ENCODE measurements at places on chromosomes 7 and 10.

- peak; percentile 88 for DNase-seq
Observed at GRCh38 chr7:43108255-43109011, 4.0 kb upstream of the HECW1 start.

GRCh38 chr10:114029655-114030054, 14.0 kb upstream of the ADRB1 start:
- DNase-seq, result no peak

DNA sequence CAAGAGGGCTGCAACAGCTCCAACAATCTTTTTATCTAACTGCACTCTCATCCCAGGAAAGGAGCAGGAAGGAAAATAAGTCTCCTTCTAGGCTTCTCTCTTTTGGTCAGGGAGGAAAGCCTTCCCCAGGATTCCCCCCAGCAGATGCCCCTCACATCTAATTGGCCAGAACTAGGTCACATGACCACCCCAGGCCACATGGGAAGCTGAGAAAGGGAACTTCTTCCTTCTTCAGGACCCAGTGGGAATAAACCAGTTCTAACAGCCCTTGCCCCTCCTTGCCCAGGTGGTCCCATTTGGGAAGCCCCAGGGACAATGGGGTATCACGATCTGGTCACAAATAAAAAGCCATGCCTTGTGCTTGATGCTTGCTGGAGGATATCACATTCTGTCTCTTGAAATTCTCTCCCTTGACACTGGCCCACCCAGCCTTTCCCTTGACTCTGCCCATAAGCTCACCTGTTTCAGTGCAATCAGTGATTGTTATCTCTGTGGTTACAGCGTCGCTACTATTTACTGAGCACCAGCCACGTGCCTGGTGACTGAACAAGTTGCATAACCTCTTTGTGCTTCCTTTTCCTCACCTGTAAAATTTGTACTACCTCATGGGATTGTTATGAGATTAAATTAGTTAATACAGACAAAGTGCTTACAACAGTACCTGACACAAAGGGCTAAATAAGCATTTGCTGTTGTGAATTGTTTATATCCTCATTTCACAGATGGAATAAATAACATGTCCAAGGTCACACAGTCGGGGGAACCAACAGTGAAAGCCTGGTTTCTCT, 9.0 kb upstream of the TACR2 start:
- no peak for DNase-seq

DNA sequence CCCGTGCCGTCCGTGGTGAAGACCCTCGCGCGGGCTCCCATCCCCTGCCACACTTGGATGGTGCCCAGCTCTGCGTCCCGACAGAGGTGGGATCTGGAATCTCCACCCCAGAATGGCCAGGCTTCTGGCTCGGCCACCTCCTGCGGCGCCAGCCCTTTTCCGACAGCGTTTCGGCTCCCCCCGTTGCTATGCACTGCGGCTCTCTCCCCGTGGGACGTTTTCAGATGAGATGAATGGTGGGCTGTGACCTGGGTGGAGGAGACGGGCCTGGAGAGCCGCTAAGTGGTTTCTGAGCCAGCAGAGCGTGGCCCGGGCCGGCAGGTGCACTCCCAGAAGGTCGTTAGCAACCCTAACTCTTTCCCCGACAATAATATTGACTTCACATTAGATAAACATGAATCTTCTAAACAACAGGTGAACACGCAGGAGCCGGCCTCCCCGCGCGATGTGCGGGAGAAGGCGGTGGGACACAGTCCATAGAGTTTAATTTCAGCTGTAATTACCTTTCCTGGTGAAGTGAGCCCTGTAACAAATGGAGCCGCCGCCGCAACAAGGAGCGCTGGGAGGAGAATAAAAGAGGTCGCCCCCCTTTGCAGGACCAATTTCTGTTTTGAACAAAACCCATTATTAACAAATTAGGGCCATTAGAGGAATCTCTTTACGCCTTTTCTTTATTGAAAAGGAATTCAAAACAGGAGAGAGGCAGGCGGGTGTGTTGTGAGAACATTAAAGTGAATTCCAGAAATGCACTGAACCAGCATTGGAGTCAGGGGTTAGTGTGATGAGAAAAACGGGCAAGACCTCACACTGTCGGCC, 294.3 kb upstream of the PFKP start:
- no peak for DNase-seq

DNA sequence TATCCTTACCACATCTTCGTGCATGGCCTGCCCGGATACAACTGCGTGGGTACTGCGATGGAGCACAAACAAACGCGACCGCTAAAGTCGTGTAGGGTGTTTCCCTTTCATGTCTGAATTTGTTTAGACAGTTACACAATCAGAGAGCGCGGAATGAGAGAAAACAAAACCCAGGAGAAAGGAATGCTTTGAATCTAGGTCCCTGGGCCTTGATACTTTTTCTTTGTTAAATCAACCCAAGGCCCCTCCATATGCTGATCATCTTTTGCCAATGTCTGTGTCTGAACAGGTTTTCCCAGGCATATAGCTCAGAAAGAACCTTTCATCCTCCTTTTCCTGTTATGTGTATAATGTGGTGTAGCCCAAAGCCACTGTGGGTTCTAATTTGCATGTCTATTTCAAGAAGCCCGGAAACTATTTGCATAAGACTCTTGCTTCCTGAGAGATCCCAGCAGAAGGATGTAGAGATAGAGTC, 145.8 kb downstream of the FRMD4A start:
- DNase-seq, result no peak

GRCh38 chr10:97713339-97713825, at the start of gene MARVELD1:
Gene MARVELD1 (plus strand): TSS chr10:97713730. CDS start chr10:97713877, 147 bp downstream.
- peak; percentile 88 for DNase-seq

- DNase-seq, result no peak
Observed at GRCh38 chr7:155710031-155710430, 65.6 kb downstream of the RBM33 start.

DNA sequence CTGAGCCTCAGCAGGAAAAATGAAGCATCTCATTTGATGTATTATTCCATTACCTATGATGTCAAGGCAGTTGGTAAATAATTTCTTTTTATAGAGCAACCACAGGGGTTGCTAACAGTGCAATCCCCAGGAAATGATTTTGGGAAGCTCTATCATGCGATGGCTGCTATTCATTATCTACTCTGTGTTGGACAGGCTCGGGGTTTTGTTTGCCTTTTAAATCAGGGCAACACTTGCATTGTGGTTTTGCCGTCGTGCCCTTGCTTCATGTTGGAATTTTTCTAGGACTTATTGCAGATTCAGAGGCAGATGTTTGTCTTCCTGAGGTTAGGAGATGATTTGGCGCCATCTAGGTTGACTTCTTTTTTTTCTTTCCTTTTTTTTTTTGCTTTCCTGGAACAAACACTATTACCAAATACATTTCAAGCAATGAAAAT, 128.4 kb downstream of the BICC1 start:
- no peak for DNase-seq

DNA sequence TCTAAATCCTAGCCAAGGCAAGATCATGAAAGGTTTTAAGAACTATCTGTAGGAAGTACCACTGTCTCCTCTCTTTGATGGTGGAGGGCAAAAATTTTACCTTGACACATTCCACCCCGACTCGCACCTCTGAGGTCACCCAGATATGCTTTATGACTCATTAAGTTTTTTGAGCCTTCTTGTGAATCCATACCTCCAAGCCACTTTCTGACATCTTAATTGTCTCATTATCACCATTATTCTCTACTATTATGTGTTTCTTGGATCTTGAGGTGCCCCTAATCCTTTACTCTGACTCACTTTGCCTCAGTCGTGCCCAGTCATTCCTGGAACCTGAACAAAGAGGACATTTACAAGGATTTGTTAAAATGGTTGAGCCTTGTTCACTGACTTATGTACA, 146.6 kb downstream of the RAPGEF5 start:
- DNase-seq, result no peak

- DNase-seq, result no peak
Observed at GRCh38 chr7:1635401-1635800, 34.7 kb upstream of the ELFN1 start.

DNA sequence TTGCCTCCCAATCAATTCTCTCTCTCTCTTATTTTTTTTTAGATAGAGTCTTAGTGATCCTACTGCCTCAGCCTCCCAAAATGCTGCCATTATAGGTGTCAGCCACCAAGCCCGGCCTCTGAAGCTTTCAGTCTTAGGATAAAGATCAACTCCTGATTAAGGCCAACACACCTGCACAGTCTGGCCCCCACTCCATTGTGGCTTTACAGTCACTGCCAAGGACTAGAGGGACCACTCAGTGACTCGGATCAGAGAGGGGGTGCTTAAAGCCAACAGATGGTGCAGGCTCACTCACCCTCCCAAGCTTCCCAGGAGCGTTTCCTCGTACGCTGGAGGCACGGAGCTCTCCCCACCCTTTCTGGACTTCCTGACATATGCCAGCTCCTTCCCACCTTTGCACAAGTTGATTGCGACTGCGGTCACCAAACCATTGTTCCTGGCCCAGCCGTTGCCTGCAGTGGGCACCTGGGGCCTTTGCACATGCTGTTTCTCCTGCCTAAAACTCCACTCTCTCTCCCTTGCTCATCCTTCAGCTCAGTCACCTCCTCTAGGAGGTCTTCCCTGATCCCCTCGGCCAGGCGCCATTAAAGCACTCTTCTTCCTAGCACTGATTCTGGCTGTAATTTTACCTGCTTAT, 1.7 kb upstream of the CDH23 start:
- DNase-seq, result peak; percentile 12

- DNase-seq, result no peak
Observed at GRCh38 chr7:135801877-135802276, 53.3 kb upstream of the FAM180A start.

DNA sequence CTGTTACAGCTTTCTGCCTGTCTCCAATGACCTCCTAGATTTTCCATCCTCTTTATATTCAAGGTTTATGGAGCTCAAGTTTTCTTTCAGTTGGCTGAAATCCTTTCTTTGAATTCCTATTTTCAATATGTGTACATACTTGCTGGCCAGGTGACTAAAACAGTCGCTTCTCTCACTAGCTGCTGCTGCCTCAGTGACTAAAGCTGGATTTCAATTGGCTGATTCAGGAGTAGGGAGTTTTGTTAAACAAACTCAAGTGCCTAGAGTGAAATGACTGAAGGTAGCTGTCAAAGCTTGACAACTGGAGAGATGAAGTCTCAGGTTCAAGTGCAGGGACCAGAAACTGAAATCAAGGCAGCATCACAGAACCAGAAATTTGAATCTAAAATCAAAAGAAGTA, 6.7 kb upstream of the POLR1F start:
- no peak for DNase-seq

DNA sequence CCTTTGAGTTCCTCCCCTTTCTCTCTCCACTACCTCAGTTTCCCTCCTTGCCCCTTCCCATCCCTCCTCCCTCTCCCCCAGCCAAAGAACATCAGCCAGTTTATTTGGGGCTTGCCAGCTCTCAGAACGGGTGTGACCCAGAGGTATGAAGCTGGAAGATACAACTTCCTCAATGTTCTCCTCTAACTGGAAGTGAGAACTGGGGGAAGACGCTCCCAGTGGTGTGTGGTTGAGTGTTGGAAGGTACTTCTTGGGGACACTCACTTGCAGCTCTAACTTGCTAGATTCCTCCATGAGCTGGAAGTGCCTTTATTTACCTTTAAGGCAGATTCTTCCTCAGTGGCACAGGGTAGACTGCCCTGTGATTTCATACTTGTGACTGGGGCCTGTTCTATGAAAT, 110.5 kb upstream of the HABP2 start:
- DNase-seq, result no peak

- DNase-seq, result no peak
Observed at GRCh38 chr10:49382826-49383225, 13.1 kb downstream of the DRGX start.

DNA sequence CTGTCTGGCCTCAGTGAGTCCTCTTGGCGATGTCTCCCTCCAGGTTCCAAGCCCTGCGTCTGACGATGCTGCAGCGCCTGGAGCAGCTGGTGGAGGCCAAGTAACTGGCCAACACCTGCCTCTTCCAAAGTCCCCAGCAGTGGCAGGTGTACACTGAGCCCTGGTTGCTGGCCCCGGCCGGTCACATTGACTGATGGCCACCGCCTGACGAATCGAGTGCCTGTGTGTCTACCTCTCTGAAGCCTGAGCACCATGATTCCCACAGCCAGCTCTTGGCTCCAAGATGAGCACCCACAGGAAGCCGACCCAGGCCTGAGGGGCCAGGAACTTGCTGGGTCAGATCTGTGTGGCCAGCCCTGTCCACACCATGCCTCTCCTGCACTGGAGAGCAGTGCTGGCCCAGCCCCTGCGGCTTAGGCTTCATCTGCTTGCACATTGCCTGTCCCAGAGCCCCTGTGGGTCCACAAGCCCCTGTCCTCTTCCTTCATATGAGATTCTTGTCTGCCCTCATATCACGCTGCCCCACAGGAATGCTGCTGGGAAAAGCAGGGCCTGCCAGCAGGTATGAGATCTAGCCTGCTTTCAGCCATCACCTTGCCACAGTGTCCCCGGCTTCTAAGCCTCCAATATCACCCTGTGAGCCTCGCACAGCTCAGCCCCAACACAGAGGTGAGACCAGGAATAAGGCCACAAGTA, 7.3 kb upstream of the ZNF22 start:
- DNase-seq, result no peak

DNA sequence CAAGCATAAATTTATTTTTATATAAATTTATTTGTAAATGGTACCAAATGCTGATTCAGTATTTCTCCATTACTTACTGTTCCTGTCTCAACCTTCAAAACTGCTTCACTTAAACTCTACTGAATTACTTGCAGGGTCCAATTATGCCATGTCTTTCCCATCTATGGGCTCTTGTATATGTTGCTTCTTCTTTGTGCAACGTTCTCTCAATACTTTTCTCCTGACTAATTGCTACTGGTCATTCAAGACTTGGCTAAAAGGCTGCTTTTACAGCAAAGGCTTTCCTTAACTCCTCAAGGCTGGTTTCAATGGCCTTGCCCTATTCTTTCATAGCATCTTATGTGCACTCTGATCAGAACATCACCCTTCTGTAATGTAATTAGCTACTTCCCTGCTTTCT, 67.9 kb downstream of the RNLS start:
- no peak for DNase-seq

DNA sequence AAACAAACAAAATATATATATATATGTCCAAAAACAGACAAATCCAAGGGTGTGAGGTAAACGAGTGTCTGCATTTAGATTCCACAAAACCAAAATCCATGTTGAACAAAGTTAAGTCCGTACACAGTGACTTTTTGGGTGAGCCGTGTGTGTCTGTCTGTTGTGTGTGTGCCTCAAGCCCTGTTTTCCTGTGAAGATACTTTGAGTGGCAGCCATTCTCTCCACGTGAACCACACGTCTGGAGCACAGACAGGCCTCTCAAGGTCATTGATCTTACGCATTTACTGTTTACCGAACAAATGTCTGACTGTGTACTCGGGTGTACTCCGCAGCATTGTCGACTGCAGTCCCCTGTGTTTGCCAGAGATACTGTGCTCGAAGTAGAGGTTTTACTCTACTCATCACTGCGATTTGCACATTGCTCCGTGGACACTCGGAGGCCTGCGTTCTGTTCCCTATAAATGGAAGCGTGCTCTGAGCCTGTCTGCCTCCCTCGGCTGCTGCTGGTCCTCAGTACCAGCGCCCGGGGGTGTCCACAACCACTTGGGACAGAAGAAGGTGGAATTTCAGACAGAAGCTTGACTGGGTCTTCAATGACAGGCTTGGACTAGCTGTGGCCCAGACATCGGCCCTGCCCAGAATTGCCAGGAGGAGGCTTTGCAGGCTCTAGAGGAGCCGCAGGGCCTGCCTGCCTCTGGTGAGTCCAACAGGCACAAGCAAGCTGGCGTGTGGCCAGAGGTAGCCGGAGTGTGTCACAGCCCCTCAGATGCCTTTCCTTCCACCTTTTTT, 22.1 kb downstream of the CYP17A1 start:
- DNase-seq, result peak; percentile 45

Data from H9 (cell line).